ENCODE measurements at places on chromosomes 6 and 20. TPM values are rescaled to one million over a fixed set of nuclear protein-coding genes. Genes with fewer than 3 reads are reported as not detected.

Gene FOXS1
- not detected for total RNA-seq

Gene TFAP2C
- total RNA-seq = not detected

Gene SLC22A3
- total RNA-seq = not detected

Gene HSPA1A
- total RNA-seq = 56.9 TPM

Gene CRYBG1
- 26.1 TPM for total RNA-seq

Gene ZNF165
- 1.0 TPM for total RNA-seq

Gene SLA2
- total RNA-seq = 34.3 TPM

Gene ZNF318
- 34.4 TPM for total RNA-seq

Gene OR2J3
- total RNA-seq = not detected

Gene SLC17A4
- not detected for total RNA-seq

Gene PI3
- not detected for total RNA-seq

Gene KIZ
- total RNA-seq = 62.9 TPM

GRCh38 chr6:17280552-17281090, 540 bp upstream of the RBM24 start:
- peaks cover 58% of the 10 kb centered on the region for H3K27me3 ChIP-seq
- peaks cover 11% of the 10 kb centered on the region for H3K4me1 ChIP-seq
- no peak overlapping the region for H3K27ac ChIP-seq
- DNase-seq = no peak
- no peaks in the 10 kb centered on the region for H3K36me3 ChIP-seq

- H3K36me3 ChIP-seq = peaks cover 45% of the 10 kb centered on the region
- H3K27ac ChIP-seq = peak overlapping the region; percentile 100
- no peaks in the 10 kb centered on the region for H3K27me3 ChIP-seq
- DNase-seq = peak; percentile 64
These were observed 6.5 kb downstream of the RBM38 start for GRCh38 chr20:57397693-57398108.

GRCh38 chr20:53654932-53655624, 61.4 kb upstream of the ZNF217 start:
- DNase-seq = no peak
- peaks cover 20% of the 10 kb centered on the region for H3K4me1 ChIP-seq
- peak overlapping the region; percentile 12 for H3K4me3 ChIP-seq
- no peaks in the 10 kb centered on the region for H3K27me3 ChIP-seq

DNA sequence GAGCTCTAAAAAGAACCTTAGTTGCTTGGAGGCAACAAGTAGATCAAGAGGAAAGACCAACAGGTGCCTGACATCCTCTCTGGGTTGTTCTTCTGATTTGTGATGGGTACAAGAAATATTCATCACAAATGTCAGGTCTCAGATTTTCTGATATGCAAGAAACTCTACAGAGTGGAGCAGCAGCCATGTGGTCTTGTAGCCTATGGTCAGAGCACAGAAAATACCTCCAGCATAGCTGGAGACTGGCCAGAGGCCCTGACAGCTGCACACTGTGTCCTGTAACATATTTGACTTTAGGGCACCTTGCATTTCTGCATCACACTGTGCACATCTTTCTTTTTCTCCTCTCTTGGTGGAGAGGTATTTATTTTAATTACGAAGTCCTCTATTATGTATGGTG, 116.3 kb downstream of the GMPR start:
- H3K27ac ChIP-seq = no peak overlapping the region
- no peaks in the 10 kb centered on the region for H3K27me3 ChIP-seq
- DNase-seq = no peak
- peaks cover under 1% of the 10 kb centered on the region for H3K36me3 ChIP-seq
- no peaks in the 10 kb centered on the region for H3K4me1 ChIP-seq

GRCh38 chr6:154719854-154720253, 13.4 kb upstream of the SCAF8 start:
- no peak for DNase-seq
- H3K4me1 ChIP-seq = no peaks in the 10 kb centered on the region
- H3K27me3 ChIP-seq = peaks cover 19% of the 10 kb centered on the region
- H3K4me3 ChIP-seq = no peak overlapping the region

DNA sequence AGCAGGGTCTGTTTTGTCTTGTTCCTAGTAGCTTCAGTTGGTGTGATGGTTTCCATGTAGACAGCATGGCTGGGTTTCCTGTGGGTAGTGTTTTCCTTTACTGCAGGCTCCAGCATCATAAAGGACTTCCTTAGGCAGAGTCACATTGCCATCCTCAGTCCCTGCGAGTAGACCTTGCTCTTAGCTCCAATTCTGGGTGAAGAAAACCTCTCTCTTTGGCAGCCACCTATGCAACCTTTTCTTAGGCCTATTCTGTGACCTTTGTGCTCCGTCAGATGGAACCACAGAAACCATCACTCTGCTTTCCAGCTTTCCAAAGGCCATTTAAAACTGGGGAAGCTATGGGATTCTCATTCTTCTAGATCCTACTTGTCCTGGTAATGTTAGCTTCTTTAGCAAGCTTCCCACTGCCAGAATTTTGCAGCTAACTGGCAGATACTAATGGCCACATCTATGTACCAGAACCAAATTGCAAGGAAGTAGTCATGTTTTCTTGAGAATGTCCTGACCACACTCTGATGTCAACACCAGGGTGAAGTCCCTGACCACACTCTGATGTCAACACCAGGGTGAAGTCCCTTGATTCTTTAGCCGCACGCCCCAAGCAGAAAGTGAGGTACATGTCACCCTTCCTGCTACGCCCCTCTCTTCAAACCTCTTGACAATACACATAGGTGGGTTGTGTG, 646.6 kb upstream of the HS3ST5 start:
- H3K27ac ChIP-seq = no peak overlapping the region
- no peak for DNase-seq
- no peak overlapping the region for H3K4me3 ChIP-seq
- no peaks in the 10 kb centered on the region for H3K4me1 ChIP-seq
- no peaks in the 10 kb centered on the region for H3K27me3 ChIP-seq
- no peaks in the 10 kb centered on the region for H3K36me3 ChIP-seq

GRCh38 chr6:155486721-155487294, 31.2 kb upstream of the NOX3 start:
- H3K4me1 ChIP-seq = no peaks in the 10 kb centered on the region
- no peaks in the 10 kb centered on the region for H3K27me3 ChIP-seq
- H3K4me3 ChIP-seq = no peak overlapping the region
- no peaks in the 10 kb centered on the region for H3K36me3 ChIP-seq
- H3K27ac ChIP-seq = no peak overlapping the region

GRCh38 chr6:97947841-97948240, 664.8 kb upstream of the MMS22L start:
- H3K4me1 ChIP-seq = no peaks in the 10 kb centered on the region
- no peak overlapping the region for H3K4me3 ChIP-seq
- H3K36me3 ChIP-seq = no peaks in the 10 kb centered on the region
- H3K27me3 ChIP-seq = no peaks in the 10 kb centered on the region

DNA sequence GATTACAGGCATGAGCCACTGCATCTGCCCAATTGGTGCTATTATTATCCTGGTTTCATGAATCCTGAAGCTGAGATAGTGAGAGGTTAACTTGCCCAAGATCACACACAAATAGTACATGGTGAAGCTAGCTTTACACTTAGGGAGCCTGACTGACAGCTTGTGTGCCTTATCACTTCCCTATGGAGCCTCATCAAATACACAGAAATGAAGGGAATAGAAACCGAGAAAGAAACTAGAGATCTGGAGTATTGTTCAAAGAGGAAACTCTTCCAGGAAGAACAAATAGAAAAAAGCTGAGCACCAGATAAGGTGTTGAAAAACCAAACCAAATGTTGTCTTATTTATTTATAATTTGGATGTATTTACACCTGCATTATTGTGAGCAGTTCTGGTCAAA, 155.0 kb upstream of the CITED2 start:
- no peak overlapping the region for H3K27ac ChIP-seq
- DNase-seq = no peak
- H3K4me3 ChIP-seq = no peak overlapping the region
- peaks cover 12% of the 10 kb centered on the region for H3K4me1 ChIP-seq

DNA sequence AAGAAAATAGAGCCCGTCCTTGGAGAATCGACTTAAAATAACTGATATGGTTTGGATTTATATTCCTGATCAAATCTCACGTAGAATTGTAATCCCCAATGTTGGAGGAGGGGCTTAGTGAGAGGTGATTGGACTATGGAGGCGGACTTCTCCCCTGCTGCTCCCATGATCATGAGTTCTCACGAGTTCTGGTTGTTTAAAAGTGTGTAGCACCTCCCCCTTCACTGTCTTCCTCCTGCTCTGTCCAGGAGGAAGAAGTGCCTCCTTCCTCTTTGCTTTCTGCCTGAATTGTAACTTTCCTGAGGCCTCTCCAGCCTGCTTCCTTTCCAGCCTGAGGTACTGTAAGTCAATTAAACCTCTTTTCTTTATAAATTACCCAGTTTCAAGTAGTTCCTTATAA, 529.2 kb downstream of the HAO1 start:
- DNase-seq = no peak
- no peaks in the 10 kb centered on the region for H3K4me1 ChIP-seq
- H3K27me3 ChIP-seq = no peaks in the 10 kb centered on the region
- H3K36me3 ChIP-seq = no peaks in the 10 kb centered on the region
- H3K27ac ChIP-seq = no peak overlapping the region

DNA sequence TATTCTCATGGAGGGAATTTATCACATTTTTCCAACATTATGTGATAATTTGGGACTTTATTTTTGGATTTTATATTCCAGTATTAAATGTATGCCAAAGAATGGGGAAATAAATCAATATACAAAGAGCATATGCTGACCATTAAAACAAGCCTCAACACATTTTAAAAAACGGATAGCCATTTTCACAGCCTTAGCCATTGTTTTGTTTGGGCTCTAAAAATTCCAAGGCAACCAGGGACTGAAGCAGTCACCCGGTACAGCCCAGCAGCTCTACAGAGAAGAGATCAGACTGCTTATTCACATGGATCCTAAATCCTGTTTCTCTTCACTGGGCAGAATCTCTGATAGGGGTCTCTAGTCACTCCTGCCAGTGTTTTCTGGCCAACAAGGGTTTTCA, 150.2 kb upstream of the OGFRL1 start:
- no peak for DNase-seq
- H3K27ac ChIP-seq = no peak overlapping the region
- peaks cover 18% of the 10 kb centered on the region for H3K27me3 ChIP-seq
- no peak overlapping the region for H3K4me3 ChIP-seq
- peaks cover 8% of the 10 kb centered on the region for H3K36me3 ChIP-seq
- no peaks in the 10 kb centered on the region for H3K4me1 ChIP-seq

- no peaks in the 10 kb centered on the region for H3K36me3 ChIP-seq
- no peak for DNase-seq
- peaks cover 8% of the 10 kb centered on the region for H3K4me1 ChIP-seq
- H3K27ac ChIP-seq = no peak overlapping the region
- H3K4me3 ChIP-seq = no peak overlapping the region
- peaks cover 4% of the 10 kb centered on the region for H3K27me3 ChIP-seq
These were observed 417.3 kb upstream of the NOX3 start for GRCh38 chr6:155872961-155873360.

- H3K4me3 ChIP-seq = no peak overlapping the region
- H3K27me3 ChIP-seq = no peaks in the 10 kb centered on the region
- H3K36me3 ChIP-seq = no peaks in the 10 kb centered on the region
- peaks cover 14% of the 10 kb centered on the region for H3K4me1 ChIP-seq
- DNase-seq = no peak
- no peak overlapping the region for H3K27ac ChIP-seq
These were observed 18.6 kb downstream of the SNX14 start for GRCh38 chr6:85574932-85575598.

DNA sequence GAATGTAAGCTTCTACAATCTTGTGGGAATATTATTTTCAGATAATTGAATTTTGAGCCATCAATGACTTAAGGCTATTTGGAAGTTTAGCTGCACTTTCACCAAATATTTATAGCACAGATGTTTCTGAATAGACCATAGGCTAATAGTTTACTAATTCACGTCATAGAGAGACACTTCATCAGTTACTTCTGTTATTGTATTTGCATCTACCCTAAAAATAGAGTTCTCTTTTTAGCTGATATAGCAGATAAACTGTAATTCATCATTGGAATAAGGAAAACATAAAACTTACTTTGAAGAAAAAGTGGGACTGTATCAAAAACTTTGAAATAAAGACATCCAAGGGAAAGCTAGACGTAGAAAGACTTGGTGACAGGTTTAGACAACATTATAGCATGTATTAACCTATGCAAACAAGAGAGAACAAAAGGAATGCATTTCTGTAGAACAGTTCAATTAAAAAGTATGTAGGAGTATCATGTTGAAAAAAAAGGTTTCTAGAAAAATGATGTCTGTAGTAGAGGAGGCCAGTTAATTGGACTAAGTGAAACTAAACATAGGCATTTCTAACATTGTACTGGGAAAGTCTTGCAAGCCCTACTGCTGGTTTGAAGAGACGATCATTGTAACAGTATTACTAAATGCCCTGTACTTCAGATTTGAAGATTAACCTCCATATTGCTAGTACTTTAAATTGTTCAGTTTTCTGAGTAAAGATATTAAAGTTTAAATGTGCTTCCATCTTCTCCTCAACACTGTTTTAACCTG, 123.3 kb downstream of the ZFAND3 start:
- peaks cover 5% of the 10 kb centered on the region for H3K36me3 ChIP-seq
- H3K27me3 ChIP-seq = no peaks in the 10 kb centered on the region
- H3K27ac ChIP-seq = no peak overlapping the region
- peaks cover 17% of the 10 kb centered on the region for H3K4me1 ChIP-seq

DNA sequence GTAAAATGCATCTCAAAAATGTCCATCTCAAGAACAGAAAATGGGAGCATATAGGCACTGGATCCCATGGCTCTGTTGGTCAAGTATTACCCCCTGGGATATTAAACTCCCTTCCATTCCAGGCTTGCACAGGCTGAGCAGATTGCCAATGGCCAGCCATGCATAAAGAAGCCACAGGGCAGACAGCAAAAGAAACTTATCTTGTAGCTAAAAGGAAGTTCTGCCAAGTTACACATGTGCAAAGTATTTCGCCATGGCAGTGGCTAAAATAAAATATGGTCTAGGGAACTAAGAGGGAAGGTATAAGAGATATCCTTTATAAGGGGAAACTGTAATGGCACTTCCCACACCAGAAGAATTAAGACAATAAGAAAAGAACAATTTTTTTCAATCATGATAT, 415.6 kb upstream of the BTBD3 start:
- H3K4me3 ChIP-seq = no peak overlapping the region
- no peak for DNase-seq
- no peak overlapping the region for H3K27ac ChIP-seq
- no peaks in the 10 kb centered on the region for H3K27me3 ChIP-seq
- H3K36me3 ChIP-seq = no peaks in the 10 kb centered on the region

GRCh38 chr20:61594198-61594597, 342.1 kb downstream of the CDH4 start:
- no peak overlapping the region for H3K4me3 ChIP-seq
- peaks cover 12% of the 10 kb centered on the region for H3K36me3 ChIP-seq
- no peak overlapping the region for H3K27ac ChIP-seq
- no peaks in the 10 kb centered on the region for H3K27me3 ChIP-seq
- H3K4me1 ChIP-seq = no peaks in the 10 kb centered on the region

- H3K4me1 ChIP-seq = no peaks in the 10 kb centered on the region
- H3K27ac ChIP-seq = no peak overlapping the region
- DNase-seq = no peak
- no peak overlapping the region for H3K4me3 ChIP-seq
- H3K27me3 ChIP-seq = no peaks in the 10 kb centered on the region
These were observed 70.6 kb downstream of the AFG1L start for GRCh38 chr6:108365478-108365877.

Measured in naive thymus-derived CD8-positive, alpha-beta T cell (primary cell).